ENCODE measurements at places on chromosomes 4 and X. TPM values are rescaled to one million over a fixed set of nuclear protein-coding genes. Genes with fewer than 3 reads are reported as not detected.

The MFAP3L gene
- polyA plus RNA-seq: 2.1 TPM

The BEND4 gene
- polyA plus RNA-seq: 0.08 TPM

The SPOCK3 gene
- polyA plus RNA-seq: 0.79 TPM

The NAA10 gene
- 61.7 TPM for polyA plus RNA-seq

The CSAG1 gene
- polyA plus RNA-seq: not detected

DNA sequence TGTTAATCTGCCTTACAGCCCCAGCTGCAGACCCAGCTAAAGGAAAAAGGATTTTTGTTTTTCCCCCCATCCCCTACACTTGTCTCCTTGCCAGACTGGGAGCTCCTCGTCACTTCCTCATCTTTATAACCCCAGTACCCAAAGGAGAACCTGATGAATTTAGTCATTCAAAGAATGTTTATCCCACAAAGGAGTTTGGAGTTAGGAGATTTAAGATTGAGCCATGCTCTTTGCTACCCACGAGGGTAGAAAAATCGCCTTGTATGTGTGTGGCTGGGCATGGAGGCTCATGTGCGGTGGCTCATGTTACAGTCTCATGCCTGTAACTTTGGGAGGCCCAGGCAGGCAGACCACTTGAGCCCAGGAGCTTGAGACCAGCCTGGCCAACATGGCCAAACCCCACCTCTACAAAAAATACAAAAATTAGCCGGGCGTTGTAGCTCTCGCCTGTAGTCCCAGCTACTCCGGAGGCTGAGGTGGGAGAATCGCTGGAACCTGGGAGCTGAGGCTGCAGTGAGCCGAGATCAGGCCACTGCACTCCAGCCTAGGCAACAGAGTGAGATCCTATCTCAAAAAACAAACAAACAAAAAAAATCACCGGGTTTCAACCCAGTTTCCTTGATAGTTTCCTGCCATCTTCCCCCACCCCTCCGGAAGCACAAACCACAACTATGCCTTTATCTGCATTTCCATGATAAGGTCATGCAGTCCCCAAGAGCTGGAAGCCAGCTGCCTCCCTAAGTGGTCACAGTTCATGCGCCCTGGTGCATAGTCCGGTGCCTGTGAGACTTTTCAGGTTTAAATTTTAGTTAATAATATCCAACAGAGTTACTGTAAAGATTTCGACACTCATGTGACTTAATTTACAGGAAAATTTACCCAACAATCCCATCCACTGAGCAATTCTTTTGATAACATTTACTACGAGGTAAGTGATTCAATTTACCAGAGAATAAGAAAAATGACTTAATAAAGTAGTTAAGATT, 1.5 kb downstream of the CFAP97 start:
- peak; percentile 63 for DNase-seq

DNA sequence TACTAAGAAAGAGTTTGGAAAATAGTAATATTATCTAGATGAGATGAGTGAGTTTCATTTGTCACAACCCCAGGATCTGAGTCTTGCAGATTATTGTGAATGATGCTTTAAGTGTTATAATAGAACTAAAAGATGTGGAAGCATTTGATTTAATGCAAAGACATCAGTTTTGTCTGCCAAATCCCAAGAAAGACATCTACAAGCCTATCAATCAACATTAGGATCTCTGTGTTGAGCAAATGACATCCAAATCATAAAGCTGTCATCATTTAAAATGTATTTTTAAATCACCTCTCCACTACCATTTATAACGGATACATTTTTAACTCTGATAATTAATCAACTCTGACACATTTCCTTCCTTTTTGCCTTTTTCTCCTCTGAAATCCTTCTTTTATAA, 310.8 kb upstream of the SLIT2 start:
- DNase-seq: no peak

DNA sequence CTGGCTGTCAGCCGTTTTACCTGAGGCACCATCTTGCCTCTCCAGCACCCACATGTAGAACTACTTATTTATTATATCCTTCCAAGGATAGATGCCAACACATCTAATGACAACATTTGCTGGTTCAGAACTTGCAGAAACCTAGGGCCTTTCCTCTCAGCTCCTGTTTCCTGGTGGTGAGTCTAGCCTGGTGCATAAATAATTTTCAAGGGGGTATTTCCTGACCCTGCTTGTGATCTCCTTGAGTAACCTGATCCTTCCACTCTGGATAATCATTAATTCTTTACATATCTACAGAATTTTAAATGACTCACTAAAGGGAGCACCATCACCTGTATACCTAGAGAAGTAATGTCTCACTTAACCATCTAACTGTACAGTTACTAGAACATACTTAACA, 153.4 kb downstream of the PPARGC1A start:
- DNase-seq: no peak

DNA sequence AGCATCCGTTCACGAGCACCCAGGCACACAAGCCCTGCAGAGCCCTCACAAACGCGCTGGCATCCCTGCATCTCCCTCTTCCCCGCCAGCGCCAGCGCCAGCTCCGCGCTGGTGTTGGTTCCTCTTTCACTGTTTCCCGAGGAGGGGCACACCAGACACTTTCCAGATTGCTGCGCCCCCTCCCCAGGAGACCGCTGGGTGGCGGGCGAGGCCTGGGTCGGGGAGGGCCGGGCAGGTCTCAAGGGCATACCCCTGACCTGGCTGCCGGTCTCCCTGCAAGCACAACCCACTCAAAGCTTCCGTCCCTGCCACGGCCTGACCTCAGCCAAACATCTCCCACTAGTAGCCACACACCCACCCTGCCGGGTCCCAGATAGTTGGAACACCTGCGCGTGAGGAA, 2.2 kb upstream of the NKX1-1 start:
- DNase-seq: no peak

GRCh38 chr4:4618847-4619246, 77.0 kb upstream of the STX18 start:
- no peak for DNase-seq

DNA sequence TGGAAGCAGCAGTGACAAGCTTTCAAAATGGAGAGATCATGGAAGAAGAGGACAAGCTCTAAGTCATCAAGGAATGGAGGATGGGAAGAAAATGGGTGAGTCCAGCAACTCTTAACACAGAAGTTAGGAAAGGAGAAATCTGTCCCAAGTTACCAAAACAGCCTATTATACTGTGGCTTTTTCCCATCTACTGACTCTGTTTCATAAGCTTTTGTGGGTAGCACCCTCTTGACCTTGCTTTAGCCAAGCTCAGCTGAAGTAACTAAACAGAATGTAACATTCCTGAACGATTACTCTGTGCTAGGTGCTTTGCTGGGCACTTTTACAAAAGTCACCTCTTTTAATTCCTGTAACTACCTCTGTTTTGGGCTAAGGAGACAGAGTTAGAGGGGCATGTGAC, 54.9 kb downstream of the MAP7D2 start:
- DNase-seq: no peak

GRCh38 chrX:149569770-149570169, 17.5 kb downstream of the MAGEA9B start:
- DNase-seq: no peak

Data from muscle of back (tissue), 13 donors.